ENCODE measurements at places on chromosomes 6 and 20. TPM values are rescaled to one million over a fixed set of nuclear protein-coding genes. Genes with fewer than 3 reads are reported as not detected.

ENPP5 gene
- 4.7 TPM for total RNA-seq

LMBRD1 gene
- 24.9 TPM for total RNA-seq

CTNNBL1 gene
- 21.9 TPM for total RNA-seq

GLO1 gene
- total RNA-seq: 124 TPM

DNA sequence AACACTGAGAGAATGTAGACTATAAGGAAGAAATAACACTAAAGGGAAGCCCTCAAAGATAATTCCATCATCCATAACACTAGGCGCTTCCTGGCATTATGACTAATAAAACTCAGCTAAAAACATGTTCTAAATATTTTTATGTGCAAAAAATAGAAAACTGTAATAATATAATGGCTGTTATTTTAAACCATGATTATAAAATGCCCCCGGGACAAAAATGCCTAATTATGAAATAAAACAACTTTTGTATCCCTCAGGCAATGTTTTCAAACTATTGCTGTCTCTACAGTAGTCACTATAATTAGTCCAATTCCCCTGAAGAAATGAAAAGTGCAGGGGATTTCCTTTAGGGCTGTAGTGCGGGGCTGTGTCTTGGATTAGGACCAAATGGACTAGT, 242.4 kb downstream of the RNF144B start:
- no peak for DNase-seq

- DNase-seq: no peak
These were observed 83.0 kb downstream of the PHF20 start for GRCh38 chr20:35854713-35855348.

DNA sequence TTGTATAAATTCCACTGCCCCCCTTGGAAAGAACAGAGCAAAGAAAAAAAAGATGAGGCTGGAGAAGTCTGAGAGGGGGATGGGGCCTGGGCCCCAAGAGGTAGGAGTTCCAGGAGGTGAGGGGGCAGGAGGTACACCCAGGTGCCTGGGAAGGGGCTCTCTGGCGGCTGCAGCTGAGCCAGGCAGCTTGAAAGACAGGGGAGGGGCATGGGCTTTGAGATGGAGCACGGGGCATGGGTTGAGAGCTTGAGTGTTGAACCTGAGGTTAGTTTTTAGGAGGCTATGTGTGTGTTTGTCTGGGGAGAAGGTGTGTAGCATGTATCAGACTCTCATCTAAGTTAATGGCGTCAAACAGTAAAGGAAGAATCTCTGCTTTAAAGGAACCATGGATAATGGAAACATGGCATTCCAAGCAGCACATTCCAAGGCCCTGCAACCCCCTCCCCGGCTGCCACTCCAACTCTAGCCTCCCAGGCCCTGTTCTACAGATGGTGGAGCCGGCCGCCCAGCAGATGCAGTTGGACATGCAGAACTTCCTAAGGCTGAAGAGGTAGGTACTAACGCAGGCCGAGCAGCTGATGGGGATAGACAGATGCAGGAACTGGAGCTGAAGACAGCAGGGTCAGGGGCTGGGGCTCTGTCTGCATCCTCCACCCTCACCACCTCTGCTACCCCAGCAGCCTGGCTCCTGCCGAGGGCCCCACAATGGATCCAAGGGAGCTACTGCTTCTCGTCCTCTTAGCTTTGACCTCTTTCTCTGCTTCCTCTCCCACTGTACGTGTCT, 42.1 kb downstream of the MDFI start:
- no peak for DNase-seq

- peak; percentile 3 for DNase-seq
These were observed 292.8 kb upstream of the ADGRB3 start for GRCh38 chr6:68342286-68342685.

DNA sequence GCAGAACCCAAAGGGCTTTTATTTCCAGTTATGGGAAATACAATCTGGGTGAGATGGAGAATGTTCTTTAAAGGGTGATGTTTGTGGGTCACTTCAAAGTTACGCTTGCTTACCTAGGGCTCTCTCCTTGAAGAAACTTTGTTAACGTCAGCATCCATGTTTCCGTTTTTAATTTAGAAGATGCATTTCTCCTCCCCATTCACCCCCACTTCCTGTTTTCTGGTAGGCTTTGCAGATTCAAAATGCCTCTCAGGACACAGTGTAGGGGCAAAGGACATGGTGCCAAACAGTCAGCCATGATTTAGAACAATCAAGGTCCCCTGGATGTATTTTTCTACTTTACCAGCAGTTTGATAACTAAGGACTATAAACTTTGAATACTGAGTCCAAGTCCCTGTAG, 49.5 kb downstream of the RPS12 start:
- DNase-seq: peak; percentile 9

Data from muscle of leg (tissue), 16 donors.